ENCODE measurements at places on chromosomes 4 and X. TPM values are rescaled to one million over a fixed set of nuclear protein-coding genes. Genes with fewer than 3 reads are reported as not detected.

ANXA10 gene
- total RNA-seq: not detected

GRCh38 chrX:132710656-132711155 is 221.9 kb upstream of the MBNL3 start:
- no peak for DNase-seq

UCP1 gene
- not detected for total RNA-seq

DNA sequence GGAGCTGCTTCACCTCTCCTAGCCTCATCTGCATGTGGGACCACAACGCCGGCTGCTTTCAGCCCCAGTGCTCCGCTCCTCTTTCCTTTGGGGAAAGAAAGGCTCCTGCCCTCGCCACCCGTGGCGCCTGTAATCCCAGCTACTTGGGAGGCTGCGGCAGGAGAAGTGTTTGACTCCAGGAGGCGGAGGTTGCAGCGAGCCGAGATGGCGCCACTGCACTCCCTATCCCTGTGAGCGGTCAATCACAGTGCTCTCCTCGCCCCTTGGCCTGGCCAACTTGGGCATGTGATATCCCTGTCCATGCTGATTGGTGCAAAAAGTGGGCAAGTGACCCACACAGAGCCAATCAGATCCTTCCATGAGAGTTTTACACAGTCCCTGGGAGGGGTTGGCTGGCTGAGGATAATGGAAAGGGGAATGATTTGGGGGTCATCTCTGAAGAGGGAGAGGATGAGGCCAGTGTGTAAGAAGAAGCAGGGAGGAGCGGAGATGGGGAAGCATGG is 56.2 kb downstream of the WFS1 start:
- DNase-seq: no peak

MAGEB17 gene
- not detected for total RNA-seq

ARHGAP6 gene
- 17.1 TPM for total RNA-seq

SOWAHB gene
- 2.5 TPM for total RNA-seq

DNA sequence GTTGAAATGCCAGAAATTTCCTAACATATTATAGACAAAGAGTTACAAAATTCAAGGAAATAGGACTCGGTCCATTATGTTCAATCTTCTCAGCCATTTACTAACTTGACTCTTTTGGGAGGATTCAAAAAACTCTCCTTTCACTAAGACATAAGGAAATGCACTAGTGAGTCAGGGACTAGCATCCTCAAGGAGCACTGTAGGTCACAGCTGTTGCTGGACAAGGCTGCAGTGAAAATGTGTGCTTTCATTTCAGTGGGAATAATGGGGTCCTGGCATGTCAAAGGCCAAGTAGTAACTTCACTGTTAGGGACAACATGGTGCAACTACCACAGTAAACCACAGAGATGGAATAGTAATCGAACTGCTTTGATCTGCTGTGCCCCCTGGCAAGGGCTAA is 56.9 kb upstream of the ABCG2 start:
- no peak for DNase-seq

DNA sequence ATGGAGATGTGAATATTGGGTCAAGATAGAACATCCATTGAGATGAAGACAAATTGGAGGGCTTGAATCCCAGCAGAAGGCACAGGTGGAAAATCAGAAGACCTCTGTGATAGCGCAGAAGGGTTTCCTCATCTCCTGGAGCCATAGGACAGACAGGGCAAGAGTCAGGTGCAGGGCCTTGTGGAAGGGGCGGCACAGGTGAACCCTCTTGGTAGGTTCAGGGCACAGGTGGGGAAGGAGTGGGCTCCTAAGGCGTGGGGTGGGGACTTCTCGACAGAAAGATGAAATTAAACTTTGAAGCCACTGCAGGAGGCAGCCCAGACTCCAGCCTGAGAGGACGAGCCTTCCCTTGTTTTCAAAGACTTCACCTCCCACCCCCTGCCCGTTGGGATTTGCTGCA is 9.3 kb upstream of the RGS12 start:
- DNase-seq: no peak

GRCh38 chr4:136709897-136710296 is 822.4 kb downstream of the PCDH18 start:
- no peak for DNase-seq

GRCh38 chr4:127410201-127410600 is 222.6 kb upstream of the INTU start:
- DNase-seq: no peak

DNA sequence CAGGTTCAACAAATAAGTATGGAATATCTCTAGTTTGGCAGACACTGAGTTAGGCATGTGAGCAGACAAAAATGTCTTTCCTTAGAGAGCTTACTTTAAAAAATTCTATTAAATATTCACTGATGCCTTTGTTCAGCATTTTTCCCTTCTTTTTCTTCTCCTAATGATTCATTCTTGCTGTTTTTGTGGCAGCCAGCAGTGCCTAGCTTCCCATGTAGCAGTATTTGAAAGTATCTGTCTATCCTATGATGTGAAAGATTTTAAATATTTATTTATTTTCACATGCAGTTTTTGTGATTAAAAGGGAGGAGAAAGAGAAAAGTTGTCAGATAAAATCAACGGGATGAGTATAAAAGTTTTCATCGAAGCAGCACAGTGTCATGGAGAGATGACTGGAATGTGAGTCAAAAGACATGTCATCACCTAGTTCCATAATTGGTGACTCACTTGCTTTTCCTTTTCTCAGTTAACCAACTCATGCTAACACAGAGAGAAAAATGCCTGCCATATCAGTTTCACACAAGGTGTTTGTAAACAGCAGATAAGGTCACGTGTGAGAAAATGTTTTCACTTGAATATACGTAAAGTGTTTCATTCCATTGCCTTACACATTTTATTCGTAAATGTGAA is 69.8 kb downstream of the BMPR1B start:
- DNase-seq: no peak

GRCh38 chr4:173119818-173120217 is 48.8 kb upstream of the GALNT7 start:
- DNase-seq: no peak

MAP7D2 gene
- total RNA-seq: 0.26 TPM

DNA sequence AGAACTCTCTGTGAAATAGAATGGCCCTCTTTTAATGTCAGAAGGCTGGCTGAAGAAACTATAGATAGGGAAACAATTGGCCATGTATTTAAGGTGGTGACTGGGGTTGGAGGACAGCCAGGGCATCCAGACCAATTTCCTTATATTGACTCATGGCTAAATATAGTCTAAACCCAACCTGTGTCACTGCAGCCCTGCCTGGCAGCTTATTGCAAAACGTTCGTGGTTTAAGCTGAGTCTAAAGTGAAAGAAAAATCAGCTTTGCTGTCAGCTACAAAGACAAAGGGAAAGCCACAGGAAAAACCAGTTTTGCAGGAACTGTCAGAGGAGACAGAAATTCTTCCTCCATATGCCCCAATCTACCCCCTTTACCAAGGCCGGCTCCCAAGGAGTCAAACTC is 902.8 kb upstream of the NDST4 start:
- DNase-seq: no peak

DNA sequence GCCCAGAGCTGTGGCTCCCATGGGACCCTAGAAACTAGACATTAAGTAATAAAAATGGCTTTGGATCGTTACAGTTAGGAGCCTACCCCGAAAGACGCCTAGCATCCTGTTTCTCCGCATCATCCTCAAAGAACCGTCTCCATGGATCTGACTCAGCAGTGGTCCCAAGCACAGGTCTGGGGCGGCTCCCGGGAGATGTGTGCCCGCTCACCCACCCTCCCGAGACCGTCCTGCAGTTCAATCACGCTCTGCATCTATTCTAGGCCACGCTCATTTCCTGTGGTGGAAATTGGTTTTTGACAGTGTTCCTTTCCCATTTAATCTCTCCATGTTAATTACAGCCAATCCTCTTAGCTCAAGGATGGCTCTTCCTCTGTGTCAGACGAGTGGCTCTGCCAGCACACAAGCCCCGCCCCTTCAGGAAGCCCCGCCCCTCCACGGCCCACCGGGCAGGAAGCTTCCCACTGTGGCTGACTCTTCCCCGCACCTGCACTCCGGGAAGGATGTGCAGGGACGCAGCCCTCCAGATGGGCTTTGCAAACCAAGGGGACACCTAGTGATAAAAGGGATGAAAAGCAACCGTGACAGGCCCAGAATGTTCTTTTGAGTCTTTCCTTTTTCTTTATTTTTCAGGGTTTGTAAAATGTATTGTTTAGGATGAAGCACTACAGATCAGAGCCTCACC is 34.5 kb upstream of the HELT start:
- DNase-seq: peak; percentile 82

GRCh38 chrX:150409964-150410363 is 46.8 kb downstream of the MAMLD1 start:
- DNase-seq: no peak

ARMCX2 gene
- total RNA-seq: 36.0 TPM

DNA sequence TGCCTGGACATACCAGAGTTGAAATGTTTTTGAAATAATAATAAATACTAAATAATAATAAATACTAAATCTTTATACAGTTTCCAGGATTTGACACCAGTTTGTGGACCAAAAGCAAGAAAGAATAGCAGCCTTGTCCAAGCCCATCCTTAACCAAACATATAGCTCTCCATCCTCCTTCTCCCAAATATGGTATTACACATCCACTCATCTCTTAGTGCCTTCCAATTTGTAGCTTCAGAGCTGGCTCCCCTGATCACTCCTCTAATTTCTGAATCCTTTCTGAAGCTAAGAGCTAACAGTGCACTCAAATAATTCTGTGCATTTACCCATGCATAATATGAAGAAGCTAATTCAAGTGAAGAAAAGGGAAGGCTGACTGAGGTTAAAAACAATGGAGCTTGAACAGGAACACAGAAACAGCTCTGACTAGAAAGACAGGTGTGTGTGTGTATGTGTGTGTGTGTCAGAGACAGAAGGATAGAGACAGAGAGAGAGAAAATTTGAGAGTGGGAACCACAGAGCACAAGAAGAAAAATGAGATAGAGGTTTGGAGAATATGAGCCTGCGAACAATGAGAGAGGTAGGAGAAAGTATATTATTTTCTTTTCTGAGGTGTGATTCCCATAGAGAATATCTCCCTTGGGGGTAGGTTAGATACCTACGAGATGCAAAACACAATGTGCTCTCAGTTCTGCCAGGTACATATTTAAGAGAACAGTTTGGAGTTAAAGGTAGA is 123.5 kb downstream of the CAMK2D start:
- DNase-seq: no peak

GRCh38 chr4:66653937-66654336 is 891.4 kb downstream of the CENPC start:
- DNase-seq: no peak

CDS1 gene
- total RNA-seq: 25.1 TPM

DNA sequence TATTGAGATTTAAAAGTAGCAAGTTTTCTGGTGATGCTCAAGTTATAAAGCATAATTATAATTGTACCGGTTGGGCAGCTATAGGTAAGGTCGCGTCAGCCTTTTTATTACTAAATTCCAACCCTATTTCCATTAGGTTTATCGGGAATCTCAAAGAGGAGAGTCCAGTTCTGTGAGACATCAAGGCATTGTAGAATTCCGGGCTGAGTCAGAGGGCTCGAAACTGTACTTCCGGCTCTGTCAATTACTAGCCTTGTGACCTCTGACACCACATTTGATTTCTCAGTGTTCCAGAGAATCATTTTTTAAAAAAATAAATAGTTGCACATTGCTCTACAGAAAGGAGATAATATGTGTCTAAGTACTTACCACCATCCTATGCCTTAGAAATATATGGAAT is 4.3 kb downstream of the IL1RAPL1 start:
- no peak for DNase-seq

- DNase-seq: peak; percentile 79
These were observed 687 bp downstream of the CDK16 start for GRCh38 chrX:47218920-47219815.

ENPEP gene
- 7.5 TPM for total RNA-seq

DNA sequence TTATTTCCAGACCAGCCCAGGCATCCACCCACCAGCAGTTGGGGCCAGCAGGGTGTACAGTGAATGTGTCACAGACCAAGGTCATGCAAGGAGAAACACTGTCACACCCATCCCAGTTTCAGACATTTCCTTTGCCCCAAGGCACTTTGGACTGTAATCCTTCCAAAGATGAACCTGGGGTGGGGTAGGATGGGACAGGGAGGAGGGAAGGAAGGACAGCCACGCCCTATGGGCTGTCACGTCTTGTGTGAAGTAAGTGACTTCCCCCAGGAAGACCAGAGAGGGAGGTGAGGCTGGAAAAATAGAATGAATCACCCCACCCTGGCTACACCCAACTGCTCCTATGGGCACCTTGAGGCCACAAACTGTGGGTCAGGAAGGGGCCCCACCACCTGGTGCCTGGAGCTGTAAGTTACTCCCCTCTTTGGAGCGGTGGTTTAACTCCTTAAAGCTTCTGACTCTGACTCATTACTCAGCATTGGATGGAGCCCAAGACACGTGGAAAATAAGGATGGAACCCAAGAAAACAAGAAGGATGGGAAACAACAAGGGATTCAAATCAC is 349.9 kb upstream of the KLF3 start:
- no peak for DNase-seq

- DNase-seq: no peak
These were observed 135.1 kb downstream of the PCDH7 start for GRCh38 chr4:30855232-30855631.

AVPR2 gene
- total RNA-seq: 3.0 TPM

GAGE1 gene
- not detected for total RNA-seq

TBX22 gene
- total RNA-seq: not detected

SLC26A1 gene
- 0.20 TPM for total RNA-seq

CENPVL2 gene
- not detected for total RNA-seq

DNA sequence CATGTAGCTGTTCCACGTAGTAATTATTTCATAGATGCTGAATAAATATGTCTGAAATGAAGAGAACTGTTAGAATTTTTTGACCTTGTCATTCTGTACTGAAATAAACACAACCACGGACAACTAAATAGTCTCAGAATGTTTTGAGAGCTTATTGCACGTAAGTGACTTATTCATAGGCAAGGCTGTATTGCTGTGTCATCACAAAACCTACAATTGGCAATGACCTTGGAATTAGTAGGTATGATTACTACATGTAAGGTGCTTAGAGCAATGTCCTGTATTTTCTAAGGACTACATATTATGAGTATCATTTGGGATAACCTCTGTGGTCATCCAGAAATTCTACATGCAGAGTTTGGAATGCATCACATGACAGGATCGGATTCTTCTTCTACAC is 237.2 kb upstream of the PUDP start:
- DNase-seq: no peak

- DNase-seq: no peak
These were observed 76.9 kb downstream of the SHROOM3 start for GRCh38 chr4:76511947-76512346.
